Upper lobe of left lung (tissue), 6 donors: ENCODE measurements at places on chromosomes 1 and 21. TPM values are rescaled to one million over a fixed set of nuclear protein-coding genes. Genes with fewer than 3 reads are reported as not detected.
A peak's percentile ranks its signal among the peaks of the same experiment; 100 is the strongest.

DNA sequence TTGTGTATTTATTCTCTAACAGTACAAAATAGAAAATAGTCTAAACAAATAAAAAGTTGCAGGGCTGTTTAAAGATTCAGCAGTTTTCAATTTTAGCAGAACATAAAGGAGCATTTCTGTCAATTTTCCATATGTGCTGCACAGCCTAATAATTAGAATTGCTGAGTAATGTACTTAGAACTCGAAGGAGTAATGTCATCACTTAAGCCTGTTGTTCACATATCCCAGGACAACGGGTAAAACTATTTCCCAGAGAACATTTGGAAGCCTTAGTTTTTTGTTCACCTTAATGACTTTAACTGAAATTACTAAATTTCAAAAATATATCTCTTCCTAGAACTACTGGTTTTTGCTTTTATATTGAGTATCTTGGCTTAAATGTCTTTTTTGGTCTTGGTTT, 81.6 kb downstream of the ZP4 start:
- no peak for DNase-seq

GRCh38 chr1:107251839-107252238, 111.0 kb downstream of the NTNG1 start:
- DNase-seq: no peak

DNA sequence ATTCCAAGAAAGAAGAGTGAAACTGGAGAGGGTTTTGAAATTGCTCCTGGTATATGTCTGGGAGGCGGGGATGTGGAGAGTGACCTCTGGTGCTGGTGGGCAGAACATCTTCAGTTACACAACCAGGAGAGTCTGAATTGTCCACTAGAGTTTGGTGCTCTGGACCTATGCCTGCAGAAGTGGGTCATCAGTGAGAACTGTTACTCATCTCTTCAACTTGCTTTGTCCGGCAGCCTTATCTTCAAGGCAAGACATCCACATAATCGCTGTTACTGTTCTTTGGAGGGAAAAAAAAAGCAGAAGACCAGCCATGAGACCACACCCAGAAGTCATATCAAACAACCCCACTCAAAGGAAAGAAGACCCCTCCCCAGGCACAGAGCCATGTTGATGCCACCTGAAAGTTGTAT, 14.9 kb downstream of the SH2D1B start:
- no peak for DNase-seq

ZNF593OS gene
- total RNA-seq: not detected

- no peak for DNase-seq
Measured at GRCh38 chr1:182633657-182634281, 29.6 kb upstream of the RGS16 start.

GRCh38 chr1:147579532-147579931, 38.2 kb downstream of the BCL9 start:
- DNase-seq: peak; percentile 72

CHI3L1 gene
- total RNA-seq: 12.3 TPM

- no peak for DNase-seq
Measured at GRCh38 chr1:161956097-161956496, 67.6 kb downstream of the OLFML2B start.

- no peak for DNase-seq
Measured at GRCh38 chr1:213251972-213252371, 200.9 kb downstream of the RPS6KC1 start.

GRCh38 chr1:83807821-83808220, 191.1 kb downstream of the TTLL7 start:
- no peak for DNase-seq

GRCh38 chr1:61955261-61955660, 213.0 kb downstream of the PATJ start:
- no peak for DNase-seq

- no peak for DNase-seq
Measured at GRCh38 chr1:151774256-151774922, 11.1 kb upstream of the MRPL9 start.

IGFN1 gene
- total RNA-seq: 0.57 TPM

DNA sequence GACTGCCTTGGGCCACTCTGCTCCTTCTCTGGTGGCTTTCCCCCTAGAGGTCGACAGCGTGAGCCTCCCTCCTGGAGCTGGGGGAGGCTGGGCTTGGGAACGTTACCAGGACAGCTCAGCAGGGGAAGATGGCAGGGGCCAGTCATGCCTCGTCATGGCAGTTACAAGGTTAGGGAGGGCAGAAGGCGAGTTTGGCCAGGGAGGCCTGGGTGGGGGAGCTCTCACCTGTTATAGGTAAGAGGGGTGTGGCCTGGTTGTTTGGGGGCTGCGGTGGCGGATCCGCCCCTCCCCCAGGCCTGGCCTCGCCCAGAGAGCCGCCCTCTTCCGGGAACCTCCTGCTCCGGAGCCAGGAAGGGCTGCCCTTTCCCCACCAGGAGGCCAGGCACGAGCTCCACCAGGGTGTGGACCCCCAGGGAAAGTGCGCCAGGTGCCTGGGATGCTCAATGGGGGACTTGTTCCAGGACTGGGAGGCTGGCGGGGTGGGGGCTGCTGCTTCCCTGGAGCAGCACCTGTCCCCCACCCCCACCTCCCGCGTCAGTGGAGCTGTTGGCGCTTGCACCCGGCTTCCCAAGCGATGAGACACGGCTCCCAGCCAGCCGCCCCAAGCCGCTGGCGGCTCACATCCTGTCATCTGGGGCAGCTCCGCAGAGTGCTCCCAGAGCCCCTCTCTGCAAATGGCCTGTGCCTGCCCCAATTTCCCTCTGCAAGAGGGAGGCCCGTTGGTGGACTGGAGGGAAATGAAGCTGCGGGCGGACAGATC, 23.6 kb upstream of the PKP1 start:
- DNase-seq: no peak

GRCh38 chr1:62274496-62275485, 44.4 kb downstream of the KANK4 start:
- DNase-seq: no peak

DNA sequence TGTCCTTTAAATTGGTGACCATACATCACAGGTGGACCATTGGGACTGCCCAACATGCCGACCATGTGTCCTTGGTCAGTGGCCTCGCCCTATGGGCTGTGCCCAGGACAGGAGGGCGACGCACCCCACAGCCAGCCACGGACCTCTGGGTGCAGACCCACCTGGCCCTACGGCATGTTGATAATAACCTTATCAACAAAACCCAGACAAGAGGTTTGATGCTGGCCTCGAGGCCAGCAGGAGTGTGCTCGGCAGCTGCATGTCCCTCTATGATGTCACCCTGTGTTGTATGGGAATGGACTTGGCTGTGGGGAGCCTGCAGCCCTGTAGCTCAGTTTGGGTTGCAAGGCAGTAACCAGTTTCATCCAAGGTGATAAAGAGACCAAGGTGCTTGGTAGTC, 32.1 kb downstream of the SLC37A1 start:
- DNase-seq: no peak

GRCh38 chr1:7560601-7561181, 210.4 kb upstream of the VAMP3 start:
- DNase-seq: no peak

- no peak for DNase-seq
Measured at GRCh38 chr1:61124696-61125095, 42.3 kb downstream of the NFIA start.

RGS8 gene
- not detected for total RNA-seq

HRNR gene
- total RNA-seq: not detected

- no peak for DNase-seq
Measured at GRCh38 chr1:244665771-244666217, 12.9 kb downstream of the DESI2 start.

- DNase-seq: no peak
Measured at GRCh38 chr21:45594721-45595489, 48.6 kb upstream of the PCBP3 start.

DNA sequence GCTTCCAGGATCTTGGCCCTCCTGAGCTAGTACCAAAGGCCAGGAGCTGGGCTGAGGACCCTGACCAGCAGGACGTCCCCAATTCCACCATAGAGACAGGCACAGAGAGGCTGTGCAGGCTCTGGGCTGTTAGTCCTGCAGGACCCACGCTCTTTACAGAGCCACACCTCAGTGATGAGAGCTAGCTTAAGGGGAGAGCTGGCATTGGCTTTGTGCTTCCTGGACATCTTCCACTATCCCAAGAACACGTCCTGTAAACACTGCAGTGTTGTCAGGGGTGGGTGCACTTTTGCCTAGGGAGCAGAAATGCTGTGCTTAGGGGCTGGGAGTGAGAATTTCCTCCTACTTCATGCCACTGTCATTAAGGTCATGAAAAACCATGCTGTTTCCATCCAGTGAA, 91.7 kb upstream of the EDN2 start:
- no peak for DNase-seq

PLEKHM2 gene
- total RNA-seq: 50.3 TPM

C1QTNF12 gene
- 1.9 TPM for total RNA-seq

GRCh38 chr1:23416964-23417363, 7.6 kb downstream of the TCEA3 start:
- no peak for DNase-seq

AADACL4 gene
- total RNA-seq: not detected

ADCY10 gene
- not detected for total RNA-seq

DNA sequence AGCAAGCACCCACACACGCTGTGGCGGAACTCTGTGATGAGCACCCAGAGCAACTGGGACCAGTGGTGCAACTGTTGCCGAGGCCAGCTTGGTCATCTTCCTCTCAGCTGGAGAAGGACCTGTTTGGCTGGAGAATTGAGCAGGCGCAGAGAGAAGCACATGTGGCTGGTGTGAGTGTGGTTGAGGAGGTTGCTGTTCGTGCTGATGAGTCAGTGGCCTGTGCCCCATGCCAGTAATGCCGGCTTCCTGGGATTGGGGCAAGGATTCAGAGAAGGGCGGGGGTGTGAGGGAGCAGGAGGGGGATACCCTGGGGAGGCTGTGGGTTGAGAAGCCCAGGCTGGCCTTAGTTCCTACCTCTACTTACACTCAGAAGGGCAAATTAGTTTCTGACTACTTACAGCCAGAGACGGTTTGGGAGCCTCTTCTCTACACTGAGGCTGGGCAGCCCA, 57.5 kb upstream of the EPS8L3 start:
- peak; percentile 84 for DNase-seq

B4GALT2 gene
- total RNA-seq: 16.0 TPM

TEKT2 gene
- 23.0 TPM for total RNA-seq

- DNase-seq: no peak
Measured at GRCh38 chr1:231013391-231014015, 26.6 kb downstream of the FAM89A start.

- DNase-seq: no peak
Measured at GRCh38 chr1:179023946-179024650, 1.6 kb upstream of the FAM20B start.

DNA sequence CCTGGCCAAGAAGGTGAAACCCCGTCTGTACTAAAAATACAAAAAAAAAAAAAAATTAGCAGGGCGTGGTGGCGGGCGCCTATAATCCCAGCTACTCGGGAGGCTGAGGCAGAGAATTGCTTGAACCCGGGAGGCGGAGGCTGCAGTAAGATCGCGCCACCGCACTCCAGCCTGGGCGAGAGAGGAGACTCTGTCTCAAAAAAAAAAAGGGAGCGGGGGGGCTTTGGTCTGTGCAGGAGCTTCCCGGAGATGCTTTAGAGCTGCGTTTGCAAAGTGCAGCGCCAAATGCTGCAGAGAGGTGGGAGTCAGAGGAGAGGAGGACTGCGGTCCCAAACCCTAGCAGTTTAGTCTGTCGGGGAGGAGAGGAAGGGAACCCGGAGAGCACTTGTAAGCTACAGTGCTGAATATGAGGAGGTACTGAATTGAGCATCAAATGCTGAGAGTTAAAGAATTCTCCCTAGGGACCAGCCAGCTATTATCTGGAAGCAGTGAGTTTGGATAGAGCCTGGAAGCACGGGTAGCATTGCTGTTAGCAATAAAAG, 569 bp downstream of the FALEC start:
- no peak for DNase-seq

GRCh38 chr1:165668184-165668583, 30.2 kb downstream of the ALDH9A1 start:
- no peak for DNase-seq

MFSD2A gene
- total RNA-seq: 133 TPM

DNA sequence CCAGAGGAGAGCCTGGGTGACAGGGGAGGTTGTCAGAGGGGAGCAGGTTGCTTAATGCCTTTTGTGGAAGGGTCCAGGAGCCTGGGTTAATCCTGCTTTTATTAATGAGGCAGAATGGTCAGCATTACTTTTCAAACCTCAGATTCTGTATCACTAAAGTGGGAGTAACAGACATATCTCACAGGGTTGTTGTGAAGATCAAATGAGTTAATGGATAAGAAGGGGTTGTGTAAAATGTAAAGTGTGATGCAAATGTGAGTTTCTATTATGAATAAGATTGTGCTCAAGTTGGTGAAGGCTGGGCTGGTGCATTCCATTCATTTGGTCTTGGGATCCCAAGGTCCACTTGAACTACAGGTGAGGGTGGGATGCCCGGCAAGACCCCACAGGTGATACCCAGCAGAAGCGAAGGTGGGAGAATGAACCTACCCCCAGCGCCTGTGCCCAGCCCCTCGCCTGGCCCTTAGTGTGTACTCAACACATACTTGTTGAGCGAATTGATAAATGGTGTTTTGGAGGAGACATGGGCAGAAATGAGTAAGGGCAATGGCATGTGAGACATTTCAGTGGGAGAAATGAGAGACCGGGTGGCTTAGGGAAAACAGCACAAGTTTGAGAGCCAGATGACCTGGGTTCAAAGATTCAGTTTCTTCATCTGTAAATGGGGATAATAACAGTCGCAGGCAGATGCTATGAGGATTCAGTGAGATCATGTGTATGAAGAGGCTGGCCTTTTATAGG, 6.2 kb downstream of the SLC26A9 start:
- DNase-seq: no peak

DNA sequence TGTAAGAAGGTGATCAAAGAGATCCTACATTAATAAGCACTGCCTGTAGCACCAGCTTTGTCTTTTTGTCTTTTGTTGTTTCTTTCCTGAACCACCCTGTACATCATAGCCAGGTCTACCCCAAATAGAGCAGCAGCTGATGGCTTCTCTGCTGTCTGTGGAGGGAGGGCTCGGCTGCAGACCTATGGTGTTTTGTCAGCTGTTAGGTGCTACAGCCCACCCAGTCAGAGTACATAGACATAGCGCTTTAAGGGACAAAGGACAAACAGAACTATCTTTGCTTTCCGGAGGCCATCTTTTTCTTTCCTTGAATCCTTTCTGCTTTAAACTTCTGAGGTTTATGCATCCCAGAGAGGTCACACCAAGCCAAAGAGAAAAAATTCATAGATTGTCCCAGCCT, 258.1 kb downstream of the ZNF648 start:
- DNase-seq: no peak

DNA sequence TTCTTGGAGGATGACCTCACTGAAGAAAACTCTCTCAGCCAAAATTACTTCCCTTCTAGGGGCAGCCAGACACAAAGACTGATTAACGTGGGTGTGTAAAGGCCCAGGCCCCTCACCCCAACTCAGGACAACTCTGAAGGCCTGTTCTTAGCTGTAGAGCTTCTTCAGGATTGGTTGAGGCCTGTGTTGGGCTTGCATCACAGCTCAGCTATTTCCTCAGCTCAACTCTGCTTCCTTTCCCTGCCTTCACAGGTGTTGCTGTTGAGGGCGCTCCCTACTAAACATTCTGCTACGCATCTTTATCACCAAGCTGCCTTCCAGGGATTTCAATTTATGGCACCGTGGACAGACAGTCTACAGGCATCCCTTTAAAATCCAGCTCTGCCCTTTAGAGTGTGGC, 36.8 kb downstream of the MAB21L3 start:
- no peak for DNase-seq

- DNase-seq: no peak
Measured at GRCh38 chr1:158163000-158163947, 17.4 kb upstream of the CD1D start.

BEND5 gene
- not detected for total RNA-seq
